ENCODE measurements at places on chromosomes 4 and X.

DNA sequence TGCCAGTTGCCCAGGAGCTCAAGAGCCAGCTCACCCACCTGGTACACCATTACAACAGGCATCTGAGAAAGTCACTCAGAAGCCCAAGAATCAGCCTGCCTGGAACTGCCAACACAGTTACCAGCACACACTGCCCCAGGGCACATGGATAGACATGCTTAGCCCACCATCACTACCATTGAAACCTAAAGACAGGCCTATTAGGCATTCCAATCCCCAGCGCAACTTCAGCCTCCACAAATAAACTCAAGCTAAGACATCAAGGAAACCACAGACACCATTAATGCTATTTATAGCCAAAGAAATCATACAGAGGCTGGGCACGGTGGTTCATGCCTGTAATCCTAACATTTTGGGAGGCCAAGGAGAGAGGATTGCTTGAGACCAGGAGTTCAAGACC lies 42.3 kb downstream of the ATRX start:
- no peak for DNase-seq

GRCh38 chr4:100075486-100076270 lies 114.6 kb downstream of the DDIT4L start:
- no peak for DNase-seq

DNA sequence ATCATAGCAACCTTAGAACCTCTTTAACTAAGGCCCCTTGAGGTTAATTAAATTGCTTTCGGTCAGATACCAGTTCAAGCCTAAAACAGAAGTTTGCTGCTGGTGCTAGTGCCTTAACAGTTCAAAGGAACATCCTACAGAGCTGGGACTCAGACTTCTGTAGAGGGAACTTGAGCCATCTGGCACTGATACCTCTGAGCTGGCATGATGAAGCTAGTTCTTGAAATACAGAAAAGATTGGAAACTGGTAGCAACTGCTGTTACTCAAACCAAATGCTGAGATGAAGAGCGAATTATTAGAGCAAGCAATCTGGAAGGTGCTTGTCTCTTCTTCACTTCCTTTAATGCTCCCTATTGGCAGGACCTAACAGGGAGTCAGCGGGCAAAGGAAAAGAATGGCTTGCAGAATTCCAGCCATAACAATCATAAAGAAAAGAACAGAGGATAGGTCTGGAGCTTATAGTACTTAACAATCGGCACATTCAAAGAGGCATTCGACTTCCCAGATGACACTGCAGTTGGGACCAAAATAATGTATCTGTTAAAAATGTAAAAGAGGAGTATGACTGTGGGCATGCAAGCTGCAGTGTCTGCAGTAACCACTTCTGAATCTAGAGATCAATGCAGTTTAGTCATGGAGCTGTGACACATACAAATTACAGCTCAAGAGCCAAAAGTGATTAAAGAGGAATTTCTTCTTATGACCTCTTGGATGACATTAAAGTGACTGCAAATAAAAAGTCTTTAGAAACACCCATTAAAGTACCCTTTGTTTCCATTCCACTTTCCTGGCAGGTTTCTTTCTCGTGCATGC lies 298.9 kb downstream of the PDGFC start:
- no peak for DNase-seq

DNA sequence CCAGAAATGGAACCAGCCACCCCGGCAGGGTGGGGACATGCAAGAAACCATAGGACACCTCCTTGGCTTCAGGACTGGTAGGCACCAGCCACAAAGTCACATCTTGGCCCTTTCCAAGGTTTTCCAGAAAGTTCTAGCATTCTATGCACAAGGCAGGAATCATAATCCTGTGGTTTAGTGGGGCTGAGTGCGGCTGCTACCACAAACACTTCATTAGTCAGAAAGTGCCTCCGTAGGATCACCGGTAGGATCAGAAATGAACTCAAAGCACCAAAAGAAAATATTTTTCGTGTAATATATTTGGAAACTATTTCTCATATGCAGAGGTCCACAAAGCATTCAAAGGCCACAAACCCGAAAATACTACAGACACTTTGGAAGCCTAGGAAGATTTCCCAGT lies 191.7 kb downstream of the PTTG2 start:
- DNase-seq: no peak

DNA sequence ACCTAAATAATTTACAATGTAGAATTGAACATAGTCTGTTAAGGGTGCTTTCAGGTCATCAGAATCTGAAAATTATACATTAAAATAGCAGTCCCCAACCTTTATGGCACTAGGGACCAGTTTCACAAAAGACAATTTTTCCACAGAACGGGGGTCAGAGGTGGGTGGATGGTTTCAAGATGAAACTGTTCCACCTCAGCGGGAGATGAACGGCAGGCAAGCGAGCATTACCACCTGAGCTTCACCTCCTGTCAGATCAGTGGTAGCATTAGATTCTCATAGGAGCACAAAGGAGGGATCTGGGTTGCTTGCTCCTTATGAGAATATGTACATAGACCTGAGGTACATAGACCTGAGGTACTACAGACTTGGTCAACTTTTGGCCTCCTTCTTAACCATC lies 29.0 kb downstream of the LRBA start:
- no peak for DNase-seq

GRCh38 chr4:80101071-80101791 lies 28.2 kb upstream of the ANTXR2 start:
- no peak for DNase-seq

DNA sequence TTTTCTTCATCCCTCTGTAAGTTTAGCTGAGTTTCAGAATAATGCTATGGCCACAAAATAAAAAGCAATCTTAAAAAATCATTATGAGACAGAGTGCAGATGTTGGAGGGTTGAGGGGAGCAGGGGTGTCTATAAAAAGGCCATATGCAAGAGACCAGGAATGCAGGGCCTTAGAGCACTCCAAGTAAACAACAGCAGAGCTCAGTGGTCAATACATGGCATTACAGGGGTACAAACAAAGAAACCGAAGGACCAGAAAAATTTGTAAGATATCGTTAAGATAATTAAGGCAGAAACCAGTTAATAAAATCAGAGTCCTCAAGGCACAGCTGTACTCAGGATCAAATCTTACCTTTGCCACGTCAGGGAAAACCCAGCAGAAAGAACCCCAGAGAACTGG lies 28.4 kb upstream of the NDST3 start:
- no peak for DNase-seq

Measured in brain pericyte (primary cell).